Caco-2 (cell line): ENCODE measurements at places on chromosomes 3 and 15.
A peak's percentile ranks its signal among the peaks of the same experiment; 100 is the strongest.

GRCh38 chr3:139328356-139328755 lies 15.5 kb upstream of the MRPS22 start:
- no peak for DNase-seq

DNA sequence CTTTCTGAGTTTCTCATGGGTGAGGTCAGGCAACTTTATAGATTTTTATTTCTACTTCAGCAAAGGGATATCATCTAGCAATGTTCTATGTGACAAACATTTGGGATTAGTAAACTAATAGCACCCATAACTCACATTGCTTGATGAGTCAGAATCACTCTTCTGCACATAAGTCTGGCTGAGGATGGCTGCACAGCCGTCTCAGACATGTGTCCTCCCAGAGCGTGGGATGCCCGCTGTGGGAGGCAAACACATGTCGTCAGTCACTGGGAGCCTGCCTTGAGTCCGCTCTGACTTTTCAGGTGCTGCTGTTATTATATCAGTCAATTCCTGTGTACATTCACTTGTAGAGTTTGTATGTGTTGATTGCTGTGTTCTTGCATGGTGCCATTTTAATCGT lies 230.7 kb upstream of the TRIM42 start:
- DNase-seq, result no peak

GRCh38 chr3:129665024-129665768 lies 58.7 kb upstream of the PLXND1 start:
- DNase-seq, result no peak

- DNase-seq, result no peak
These were observed 33.7 kb downstream of the BNC1 start for GRCh38 chr15:83250781-83251180.

DNA sequence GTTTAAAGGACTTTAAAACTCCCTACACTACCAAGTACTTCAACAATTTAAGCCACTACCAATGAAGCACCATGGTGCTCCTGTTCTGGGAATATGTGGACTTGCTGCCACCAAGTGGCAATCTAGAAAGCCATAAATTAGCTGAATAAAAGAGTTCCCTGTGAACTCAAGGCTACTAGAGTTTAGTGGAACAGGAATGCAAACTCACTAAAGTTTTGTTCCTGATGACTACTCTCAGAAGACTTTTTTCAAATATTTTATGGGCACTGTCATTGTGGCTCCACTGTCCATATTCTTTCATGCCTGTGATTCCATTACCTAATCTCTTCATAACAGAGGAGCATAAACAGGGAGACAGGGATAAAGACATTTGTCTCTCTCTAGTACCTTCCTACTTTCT lies 63.9 kb downstream of the TMCC1 start:
- peak; percentile 59 for DNase-seq
